ENCODE measurements at places on chromosomes 2 and 18.

DNA sequence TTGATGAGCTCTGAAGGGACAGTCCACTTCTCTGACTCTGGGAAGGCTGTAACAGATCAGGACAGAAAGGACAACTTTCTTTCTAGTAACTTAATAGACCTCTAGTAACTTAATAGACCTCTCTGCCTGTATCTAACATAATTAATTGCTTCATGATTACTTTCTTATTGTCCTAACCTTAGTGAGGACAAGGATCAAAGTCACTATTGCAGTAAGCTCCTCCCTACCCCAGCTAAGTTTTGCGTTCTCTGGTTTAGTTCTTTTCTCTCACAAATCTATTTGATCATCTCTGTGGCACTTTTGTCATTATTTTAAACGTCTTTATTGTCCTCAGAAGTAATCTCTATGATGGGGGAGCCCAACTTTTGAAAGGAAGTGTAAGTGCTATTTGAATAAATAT is 125.5 kb upstream of the UGP2 start:
- no peak for DNase-seq

DNA sequence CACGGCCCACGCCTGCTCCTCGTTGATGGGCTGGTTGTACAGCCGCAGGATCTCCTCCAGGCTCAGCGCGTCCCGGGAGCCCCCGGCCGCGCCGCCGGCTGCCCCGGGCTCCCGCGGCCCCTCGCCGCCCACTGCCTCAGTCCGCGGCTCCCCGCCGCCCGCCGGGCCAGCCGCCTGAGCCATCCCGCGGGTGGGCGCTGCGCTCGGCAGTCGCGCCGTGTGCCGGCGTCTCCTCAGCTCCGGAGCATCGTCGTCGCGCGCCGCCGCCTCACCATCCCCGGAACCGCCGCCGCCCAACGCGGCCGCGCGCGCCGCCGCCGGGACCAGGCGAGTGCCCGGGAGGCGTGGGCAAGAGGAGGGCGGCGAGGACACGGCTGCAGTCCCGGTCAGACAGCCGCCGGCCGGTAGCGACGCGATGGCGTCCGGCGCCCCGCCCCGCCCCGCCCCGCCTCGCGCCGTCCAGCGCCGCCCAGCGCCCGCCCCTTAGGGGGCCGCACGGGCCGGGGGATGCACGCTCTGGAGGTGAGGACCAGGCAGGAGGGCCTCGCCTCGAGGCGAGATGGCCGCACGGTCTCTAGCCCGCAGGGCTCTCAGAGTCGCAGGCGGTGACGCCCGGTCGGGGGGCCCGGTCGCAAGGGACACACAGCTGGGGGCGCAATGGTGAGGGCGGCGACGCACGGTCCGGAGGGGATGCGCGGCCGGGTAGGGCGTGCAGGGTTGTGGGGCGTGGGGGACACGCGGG is at the start of gene SPIRE1:
TSS of gene SPIRE1 (minus strand) at position 424 of the 742 bp plus-strand sequence. CDS start at position 183, 241 bp downstream.
- DNase-seq, result peak; percentile 4

DNA sequence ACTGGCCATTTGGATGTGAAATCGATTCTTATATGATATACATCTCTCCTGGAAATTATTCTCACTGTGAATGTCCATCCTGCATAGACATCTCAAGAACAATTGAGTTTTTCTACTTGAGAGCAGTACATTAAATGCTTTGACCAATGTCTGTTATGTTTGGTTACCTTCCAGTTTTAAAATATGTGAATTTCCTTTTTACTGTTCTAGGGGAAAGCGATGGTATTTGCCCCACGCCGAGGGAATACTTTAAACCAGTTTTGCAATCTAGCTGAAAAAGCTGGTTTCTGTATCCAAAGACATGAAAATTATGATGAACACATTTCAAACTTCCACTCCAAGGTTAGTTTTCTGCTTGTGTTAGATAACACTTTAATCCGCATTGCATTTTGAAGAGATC is 175.3 kb upstream of the SIX3 start:
- DNase-seq, result no peak

- DNase-seq, result no peak
These were observed 580.8 kb downstream of the ERBB4 start for GRCh38 chr2:211957799-211958198.

DNA sequence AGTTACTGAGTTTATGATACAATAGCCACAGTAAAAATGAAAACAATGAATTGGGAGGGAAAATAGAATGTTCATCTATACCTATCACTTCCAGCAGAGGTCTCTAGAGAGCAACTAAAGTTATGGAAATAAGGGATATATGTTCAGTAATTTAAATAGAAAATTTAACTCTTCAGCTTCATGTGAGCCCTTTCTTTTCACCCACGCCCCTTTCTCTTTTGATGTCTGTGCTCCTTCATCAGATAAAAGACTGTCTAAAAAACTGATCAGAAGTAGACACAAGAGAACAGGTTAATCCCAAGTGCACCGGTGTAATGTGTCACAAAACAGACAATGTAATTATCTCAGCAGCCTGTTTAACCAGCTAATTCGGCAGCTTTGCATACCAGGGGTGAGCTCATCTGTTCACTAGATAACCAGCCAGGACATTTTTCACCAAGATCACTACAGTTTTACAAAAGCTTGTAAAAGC is 238.5 kb upstream of the ERBB4 start:
- DNase-seq, result no peak

- DNase-seq, result no peak
These were observed 73.2 kb downstream of the CERS6 start for GRCh38 chr2:168529054-168529833.

GRCh38 chr2:2633017-2633416 is 301.9 kb upstream of the MYT1L start:
- DNase-seq, result no peak

DNA sequence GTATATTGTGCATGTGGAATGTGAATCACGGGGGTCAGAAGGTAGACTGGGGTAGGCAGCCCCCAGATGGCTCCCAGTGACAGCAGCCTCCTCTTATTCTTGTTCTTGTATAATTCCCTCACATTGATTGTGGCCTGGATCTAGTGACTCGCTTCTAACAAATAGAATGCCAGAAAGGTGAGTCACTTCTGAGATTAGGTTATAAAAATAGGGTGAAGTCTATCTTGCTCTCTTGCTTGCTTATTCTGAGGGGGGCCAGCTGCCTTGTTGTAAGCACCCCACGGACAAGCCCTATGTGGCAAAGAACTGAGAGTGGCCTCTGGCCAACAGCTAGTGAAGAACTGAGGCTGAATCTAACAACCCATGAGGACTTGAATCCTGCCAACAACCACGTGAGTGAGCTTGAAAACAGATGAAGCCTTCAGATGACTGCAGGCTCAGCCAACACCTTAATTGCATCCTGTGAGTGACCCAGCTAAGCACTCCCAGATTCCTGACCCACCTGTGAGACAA is 15.6 kb upstream of the RMND5A start:
- DNase-seq, result no peak

DNA sequence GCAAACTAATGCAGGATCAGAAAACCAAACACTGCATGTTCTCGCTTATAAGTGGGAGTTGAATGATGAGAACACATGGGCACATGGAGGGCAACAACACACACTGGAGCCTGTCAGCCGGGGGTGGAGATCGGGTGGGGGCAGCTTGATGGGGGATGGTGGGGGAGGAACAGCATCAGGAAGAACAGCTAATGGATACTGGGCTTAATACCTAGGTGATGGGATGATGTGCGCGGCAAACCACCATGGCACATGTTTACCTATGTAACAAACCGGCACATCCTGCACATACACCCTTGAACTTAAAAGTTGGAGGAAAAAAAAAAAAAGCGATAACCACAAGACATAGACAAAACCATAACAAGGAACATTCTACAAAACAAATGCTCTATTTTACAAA is 10.4 kb downstream of the CHMP3 start:
- DNase-seq, result no peak

GRCh38 chr2:151989378-151989777 is 109.5 kb downstream of the CACNB4 start:
- DNase-seq, result no peak

GRCh38 chr18:58392324-58393000 is 236.4 kb downstream of the ALPK2 start:
- no peak for DNase-seq

DNA sequence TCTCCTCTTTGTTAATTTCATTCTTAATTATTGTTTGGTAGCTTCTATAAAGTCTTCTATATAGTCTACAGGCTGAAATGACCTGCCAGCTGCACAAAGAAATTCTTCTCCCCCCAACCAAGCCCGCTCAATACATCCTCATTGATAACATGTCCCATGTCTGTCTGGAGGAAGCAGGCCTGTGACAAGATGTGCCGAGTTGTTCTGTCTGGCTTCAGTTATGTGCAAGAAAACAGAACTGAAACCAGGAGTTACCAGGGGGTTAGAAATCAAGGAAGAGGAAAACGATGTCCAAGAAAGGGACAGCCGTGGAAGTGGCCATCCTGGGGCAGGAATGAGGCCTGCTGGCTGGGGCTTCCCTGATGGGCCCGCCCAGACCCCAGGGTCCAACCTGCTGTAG is 57.6 kb downstream of the MTCL1 start:
- no peak for DNase-seq

GRCh38 chr2:168935810-168936581 is 34.9 kb downstream of the G6PC2 start:
- DNase-seq, result no peak

DNA sequence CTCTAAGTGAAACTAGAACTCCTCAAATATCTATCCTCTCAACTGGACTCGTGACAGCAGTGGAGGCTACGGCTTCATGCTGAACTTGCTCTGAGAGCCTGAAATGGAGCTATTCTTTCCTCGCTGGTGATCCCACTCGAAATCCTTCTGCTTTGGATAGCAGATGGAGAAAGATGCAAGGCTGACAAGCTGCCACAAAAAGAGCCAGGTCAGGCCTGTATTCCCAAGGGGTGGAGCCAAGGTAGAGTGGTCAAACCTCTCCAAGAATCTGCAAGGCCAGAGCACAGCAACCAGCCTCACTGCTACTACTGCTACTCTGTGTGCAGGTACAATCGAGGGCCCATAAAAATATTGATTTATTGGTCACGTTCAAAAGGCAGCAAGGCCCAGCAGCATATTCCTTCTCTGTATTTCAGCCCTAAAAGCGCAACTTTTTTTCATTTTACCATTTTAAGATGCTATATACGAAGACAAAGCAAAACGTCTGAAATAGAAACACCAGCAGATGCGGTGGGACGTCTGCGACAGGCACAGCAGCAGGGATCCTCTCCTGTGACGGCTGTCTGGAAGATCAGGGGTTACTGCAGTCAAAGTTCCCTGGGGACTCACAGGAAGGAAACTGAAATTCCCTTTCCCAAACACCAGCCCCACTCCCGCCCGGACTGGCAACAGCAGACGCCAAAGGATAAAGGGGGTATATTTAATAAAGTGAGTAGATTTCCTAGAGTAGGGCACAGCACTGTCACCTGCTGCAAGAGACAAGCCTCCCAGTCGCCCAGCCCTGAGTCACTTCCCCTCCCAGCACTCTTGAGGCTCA is 2.4 kb downstream of the SPRED2 start:
- no peak for DNase-seq

GRCh38 chr18:33611525-33612135 is 33.6 kb downstream of the ASXL3 start:
- DNase-seq, result no peak

DNA sequence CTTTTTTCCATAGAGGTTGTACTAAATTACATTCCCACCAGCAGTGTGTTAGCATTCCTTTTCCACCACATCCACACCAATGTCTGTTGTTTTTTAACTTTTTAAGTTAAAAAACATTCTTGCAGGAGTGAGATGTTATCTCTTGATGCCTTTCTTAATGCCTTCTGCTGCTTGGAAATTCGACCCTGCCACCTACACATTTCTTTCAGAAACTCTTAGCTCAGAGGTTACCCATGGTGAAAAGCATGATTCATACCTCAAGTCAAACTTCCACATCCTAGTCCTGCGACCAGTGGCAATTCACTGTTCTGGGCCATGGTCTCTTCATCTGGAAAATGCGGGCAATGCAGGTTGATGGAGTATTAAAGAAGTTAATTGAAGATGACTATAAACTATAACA is 12.7 kb upstream of the HNMT start:
- DNase-seq, result no peak

- DNase-seq, result no peak
These were observed 134.2 kb upstream of the PIK3C3 start for GRCh38 chr18:41820784-41821183.

GRCh38 chr2:188291617-188292347 is at the start of gene GULP1:
Gene GULP1, plus strand, starts transcription at chr2:188291874. Its CDS starts 185,829 bp downstream, at chr2:188477703.
- no peak for DNase-seq

GRCh38 chr18:74672371-74672770 is 74.7 kb downstream of the ZNF407 start:
- no peak for DNase-seq

DNA sequence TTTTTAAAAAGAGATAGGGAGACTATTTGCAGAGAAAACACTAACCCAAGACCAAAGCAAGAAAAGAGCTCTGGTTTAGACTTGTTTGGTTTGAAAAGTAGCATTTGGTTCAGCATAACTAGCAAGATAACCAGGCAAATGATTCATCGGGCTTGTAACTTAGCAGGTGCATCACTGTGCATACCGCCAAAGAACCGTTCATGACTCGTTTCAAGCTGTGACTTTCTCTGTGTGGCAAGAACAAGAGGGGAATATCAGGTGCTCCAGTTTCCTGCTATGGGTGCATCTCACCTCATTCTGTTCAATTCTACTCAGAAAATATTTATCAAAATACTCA is 244.9 kb downstream of the ETAA1 start:
- DNase-seq, result no peak

DNA sequence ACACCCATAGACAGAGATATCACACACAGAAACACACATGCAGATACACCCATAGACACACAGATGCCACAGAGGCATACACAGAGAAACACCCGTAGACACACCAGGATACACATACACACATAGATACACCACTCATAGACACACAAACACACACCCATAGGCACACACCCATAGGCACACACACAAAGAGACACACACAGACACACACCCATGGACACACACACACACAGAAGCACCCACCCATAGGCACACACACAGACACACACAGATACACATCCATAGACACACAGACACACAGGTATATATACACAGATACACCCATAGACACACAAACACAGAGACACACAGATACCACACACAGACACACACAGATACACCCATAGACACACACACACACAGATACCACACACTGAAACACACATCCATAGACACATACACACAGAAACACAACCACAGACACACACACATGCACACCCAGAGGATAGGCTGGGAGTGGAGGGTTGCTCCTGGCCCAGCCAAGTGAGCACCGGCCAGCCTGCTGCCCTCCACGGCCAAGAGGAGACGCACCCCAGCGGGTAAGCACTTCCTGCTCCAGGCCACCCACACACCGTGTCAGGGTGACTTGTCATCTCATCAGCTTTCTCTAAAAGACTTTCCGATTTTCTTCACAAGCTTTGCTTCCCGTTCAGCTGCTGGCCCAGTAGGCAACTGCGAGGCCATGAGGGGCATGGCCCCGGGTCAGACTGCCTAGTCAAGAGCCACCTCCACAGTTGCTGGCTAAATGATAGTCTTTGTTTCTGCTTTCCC is 14.1 kb upstream of the CNNM3 start:
- DNase-seq, result no peak

DNA sequence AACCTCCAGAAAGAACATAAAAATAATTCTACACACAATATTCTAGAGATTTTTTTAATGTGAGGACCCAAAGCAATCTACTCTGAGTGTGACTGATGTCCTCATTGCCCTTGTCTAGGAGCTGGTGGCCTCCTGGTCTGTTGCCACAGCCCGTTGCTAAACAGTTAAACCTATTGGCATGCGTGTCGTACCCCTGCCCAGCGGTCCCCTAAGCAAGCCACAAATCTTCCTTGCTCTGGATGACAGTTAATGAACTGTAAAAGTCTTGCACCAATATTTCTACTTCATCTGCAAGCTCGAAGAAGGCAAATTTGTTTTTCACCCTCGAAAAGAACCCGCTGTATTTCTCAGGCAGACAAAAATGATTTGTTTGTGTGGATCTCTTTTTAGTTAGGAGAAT is 489.1 kb upstream of the MEX3C start:
- no peak for DNase-seq

- no peak for DNase-seq
These were observed 124.8 kb downstream of the EPHA4 start for GRCh38 chr2:221447310-221447709.
